ENCODE measurements at places on chromosomes 6 and 20.

DNA sequence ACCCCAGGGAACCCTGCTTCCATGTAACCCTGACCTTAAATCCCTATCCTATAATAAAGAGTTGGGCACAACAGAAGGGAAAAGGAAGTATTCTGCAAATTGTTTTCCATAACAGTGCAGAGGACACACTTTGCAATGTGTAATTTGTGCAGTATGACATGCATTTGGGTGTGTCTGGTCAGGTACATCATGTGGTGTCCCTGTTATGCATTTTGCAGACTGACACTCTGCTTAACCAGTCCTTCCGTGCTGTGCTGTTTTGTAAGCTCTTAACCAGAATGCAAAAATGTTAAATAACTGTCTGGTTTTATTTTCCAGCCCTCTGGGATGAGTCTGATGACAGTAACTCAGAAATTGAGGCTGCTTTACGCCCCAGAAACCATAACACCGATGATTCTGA is 57.0 kb upstream of the XRN2 start:
- DNase-seq = no peak

DNA sequence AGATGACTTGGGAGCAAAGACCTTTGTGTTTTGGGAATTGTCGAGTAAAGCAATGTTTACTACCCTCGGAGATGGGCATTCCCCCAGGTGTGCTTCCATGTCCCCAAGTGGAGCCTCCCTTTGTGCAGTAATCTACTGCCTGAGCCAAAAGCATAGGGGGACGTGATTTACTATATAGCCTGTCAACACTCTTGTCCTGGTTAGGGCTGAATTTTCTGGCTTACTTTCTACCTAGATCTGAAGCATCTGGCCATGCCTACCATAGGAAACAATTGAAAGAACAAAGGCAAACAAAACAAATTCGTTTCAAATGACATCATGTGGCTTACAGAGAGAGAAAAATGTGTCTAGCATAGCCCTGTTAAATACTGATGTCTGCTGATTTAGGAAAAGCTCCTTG is 350.6 kb downstream of the SAMD5 start:
- no peak for DNase-seq

DNA sequence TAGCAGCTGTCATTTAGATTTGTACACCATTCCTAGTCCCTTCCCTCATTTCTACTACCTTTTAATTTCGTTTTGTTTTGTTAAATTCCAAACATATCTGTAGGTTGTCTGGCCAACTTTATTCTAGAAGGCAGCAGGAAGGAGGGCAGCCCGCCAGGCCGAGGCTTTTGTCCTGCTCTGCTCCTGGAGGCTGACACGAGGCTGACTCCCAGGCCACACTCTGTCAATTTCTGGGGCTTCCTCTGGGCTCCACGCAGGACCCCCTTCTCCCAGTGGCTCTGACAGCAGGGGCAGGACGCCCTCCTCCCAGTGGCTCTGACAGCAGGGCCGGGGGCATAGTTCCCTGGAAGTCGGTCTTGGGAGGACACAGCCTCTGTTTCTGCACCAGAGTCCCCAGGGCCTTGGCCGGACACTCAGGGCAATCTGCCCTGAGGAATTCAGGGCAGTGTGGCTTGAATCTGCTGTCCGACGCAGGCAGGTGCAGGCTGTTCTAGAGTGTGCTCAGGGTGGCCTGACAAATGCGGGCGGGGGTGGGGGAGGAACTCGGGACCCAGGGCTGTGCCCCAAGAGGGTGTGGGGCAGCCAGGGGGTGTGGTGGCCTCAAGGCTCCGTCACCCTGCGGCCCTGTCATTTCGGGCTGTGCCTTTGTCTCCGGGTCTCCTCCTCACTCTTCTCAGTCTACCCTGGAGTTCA is 11.8 kb downstream of the SMOC2 start:
- DNase-seq = no peak

DNA sequence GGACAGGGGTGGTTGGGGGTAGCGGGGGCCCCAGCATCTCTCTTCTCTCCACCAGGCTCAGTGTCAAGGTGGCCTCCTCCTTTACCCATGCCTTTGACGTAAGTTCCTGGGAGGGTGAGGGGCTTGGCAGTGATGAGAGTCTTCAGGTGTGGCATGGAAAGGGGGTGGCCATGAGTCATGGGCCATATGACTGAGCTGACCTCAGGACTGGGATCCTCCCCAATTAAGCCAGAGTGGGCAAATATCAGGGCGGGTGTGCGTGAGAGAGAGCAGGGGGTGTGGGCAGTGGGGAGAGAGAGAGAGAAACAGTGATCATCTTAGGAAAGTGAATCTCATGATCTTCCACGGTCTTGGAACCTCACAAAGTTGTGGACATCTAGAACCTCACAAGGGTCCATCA is 8.2 kb upstream of the BPIFB4 start:
- DNase-seq = no peak

GRCh38 chr20:53071833-53072232 is 99.7 kb downstream of the TSHZ2 start:
- no peak for DNase-seq

DNA sequence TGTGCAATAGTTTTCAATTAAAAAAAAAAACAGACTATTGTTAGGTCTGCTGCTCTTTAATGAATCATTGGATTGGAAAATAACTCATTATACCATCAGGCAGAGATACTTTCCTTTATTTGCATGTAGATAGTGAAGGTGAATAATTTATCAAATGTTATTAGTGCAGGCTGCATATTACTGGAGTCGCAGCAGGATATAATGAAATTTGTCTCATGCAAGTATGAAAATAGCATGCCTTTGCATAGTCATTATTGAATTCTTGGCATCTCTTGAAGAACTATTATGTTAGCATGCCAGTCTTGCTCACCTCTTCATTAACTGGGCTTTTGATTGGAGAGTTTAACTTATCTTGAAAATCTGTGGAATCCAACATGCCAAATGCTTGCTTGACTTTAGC is 241.7 kb downstream of the CDKAL1 start:
- no peak for DNase-seq

All from NCI-H774 (cell line).